ENCODE measurements at places on chromosomes 7 and 10.

DNA sequence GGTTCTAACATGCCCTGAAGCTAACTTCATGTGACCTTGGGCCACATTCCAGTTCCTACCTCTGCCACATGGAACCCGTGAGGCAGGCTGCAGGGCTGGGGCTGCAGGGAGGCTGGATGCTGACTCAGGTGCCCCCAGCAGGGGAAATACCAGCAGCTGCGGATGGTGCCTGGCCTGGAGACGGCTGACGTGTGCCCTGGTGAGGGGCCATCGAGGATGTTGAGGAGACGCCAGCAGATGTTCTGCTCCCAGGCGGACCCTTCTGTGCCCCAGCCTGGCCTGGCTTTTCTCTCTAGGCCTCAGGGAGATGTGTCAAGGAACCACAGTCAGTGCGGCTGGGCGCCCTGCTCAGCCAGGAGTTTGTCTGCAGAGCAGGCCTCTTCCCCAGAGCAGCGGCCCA is 8.8 kb downstream of the BAG3 start:
- no peak for DNase-seq

DNA sequence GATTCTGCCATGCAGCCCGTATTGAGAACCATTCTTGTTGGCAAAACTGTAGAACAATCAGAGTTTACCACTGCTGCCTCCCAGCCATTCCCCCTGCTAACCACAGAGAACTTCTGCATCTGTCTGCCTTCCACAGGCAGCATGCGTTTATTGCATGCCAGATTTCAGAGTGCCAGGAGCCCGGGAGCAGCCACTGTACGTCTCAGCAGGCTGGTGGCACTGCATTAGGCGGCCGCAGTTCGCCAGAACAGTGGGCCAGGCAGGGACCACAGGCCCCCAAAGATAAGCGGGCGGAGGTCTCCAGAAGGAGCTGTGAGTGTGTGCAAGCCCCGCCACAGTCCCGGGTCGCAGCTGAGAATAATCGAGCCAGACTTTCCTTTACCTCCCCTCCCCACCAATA is 31.8 kb downstream of the ZNF467 start:
- DNase-seq = no peak

DNA sequence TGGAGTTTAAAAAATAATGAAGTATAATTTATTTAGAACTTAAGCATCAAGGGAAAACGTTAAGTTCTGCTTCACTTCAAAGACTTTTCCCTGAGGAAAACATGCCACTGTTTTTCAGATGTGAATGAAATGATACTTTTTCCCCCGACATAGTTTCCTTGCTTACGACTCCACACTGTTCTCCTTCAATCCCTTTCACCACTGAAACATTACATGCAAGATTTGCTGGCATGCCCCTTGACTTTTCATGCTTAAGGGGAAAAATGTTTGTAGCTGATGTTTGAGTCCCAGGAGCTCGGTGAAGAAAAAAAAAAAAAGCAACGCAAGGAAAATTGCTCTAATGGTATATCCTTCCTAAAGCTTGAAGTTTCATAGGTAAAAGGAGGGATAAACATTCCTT is 10.0 kb downstream of the GLI3 start:
- DNase-seq = no peak

DNA sequence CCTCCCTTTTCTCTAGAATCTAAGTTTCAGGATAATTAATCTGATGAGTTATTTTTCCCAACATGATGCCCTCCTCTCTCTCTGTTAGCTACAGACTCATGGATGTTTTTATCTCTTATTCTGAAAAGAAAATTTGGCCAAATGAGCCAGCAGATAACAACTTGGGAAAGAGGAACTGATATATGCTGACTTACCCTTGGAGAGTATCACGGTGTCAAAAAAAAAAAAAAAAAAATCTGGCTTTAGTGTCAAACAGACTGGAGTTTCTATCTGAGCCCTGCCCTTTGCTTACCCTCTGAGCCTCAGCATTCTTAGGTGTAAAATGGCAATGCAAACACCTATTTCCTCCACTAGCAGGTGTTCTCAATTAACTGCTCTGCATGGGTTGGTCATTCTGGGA is 190.4 kb downstream of the AHR start:
- no peak for DNase-seq

DNA sequence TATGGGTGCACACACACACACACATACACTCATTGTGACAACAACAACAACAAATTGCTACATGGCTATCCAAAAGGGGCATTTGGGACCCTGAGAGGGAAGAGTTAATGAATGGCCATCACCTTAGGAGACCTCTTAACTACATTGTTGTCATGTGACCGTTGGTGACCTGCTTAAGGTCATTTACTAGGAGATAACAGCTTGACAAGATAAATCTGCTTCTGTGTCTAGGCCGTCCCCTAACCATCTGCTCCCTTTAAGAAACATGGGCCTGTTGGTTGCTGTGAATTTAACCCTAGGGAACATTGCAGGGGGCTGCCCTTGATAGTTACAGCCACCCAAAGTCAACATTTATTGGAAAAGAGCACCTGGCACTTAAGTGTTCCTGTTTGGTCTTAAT is 29.7 kb downstream of the C1QL3 start:
- no peak for DNase-seq

GRCh38 chr7:43876241-43876640 is 6.9 kb upstream of the MRPS24 start:
- no peak for DNase-seq
